Stimulated activated CD4-positive, alpha-beta T cell treated with anti-CD3 and anti-CD28 coated beads, Interleukin-12 subunit alpha, Interleukin-12 subunit beta, amount 100 ng/mL, for 24 hours (primary cell): ENCODE measurements at places on chromosomes 4 and X.
A peak's percentile ranks its signal among the peaks of the same experiment; 100 is the strongest.

DNA sequence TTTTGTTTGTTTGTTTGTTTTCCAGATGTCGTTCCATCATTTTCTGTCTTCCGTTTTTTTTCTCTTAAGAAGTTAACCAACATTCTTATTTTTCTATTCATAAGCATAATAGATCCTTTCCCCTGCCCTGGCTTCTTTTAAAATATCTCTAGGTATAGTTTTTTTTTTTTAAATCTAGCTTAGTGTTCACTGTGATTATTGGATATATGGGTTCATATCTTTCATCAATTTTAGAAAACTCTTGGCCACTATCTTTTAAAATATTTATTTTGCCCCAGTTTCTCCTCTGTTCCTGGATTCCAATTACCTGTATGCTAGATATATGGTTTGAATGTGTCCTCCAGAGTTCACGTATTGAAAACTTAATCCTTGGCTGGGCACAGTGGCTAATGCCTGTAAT lies 59.6 kb downstream of the GSX2 start:
- DNase-seq: no peak

- DNase-seq: no peak
Measured at GRCh38 chr4:177159600-177159999, 150.1 kb upstream of the NEIL3 start.

DNA sequence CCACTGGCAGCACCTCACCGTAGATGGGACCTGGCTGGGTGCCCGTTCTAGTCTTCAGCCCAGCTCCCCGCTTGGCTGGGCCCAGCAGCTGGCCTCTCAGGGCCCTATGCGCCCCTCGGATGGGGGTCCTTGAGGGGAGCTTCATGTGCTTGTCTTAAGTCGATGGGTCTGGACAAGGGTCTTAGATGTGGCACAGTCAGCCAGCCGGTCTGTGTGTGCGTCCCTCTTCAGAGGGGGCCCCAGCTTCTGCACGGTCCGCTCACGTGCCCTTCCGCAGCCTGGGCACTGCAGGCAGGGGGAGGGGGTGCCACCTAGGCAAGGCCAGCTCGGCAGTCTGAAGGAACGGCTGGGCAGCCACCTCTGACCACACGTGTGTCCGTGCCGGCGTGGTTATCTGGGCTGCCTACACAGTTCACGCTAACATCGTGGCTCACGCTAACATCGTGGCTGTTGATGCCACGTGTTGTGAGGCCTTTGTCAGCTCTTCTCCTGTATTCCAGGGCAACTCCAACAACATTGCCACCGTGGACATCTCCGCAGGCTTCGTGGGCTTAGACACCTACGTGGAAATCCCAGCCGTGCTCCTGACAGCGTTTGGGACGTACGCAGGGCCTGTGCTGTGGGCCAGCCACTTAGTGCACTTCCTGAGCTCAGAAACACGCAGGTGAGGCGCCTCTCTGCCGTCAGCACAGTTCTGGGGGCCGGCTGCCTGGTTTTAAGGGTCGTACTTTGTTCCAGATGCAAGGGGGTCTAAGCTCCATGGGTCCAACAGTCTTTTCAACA lies 34.5 kb downstream of the PIGG start:
- no peak for DNase-seq

DNA sequence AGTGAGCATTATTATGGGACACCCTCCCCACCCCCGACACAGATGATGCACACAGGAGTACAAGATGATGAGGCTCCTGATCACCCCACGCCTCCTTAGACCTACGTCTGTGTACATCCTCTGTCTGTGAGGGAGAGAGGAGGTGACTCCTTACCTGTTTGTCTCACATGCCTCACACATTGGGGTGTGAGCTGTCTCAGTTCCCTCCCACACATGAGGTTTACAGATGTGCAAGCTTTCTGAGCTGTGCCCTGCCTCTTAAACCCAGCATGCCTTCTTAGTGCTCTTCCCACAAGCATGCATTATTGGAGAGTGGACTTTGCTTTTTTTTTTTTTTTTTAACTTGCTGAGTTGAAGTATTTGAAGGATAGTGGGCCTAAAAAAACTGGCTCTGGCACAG lies 76.7 kb downstream of the CLCN5 start:
- no peak for DNase-seq

- DNase-seq: peak; percentile 31
Measured at GRCh38 chr4:184825141-184825895, 450 bp downstream of the ACSL1 start.

- DNase-seq: no peak
Measured at GRCh38 chrX:25083661-25084060, 67.9 kb upstream of the ARX start.

GRCh38 chr4:40238700-40239548 lies 42.1 kb downstream of the RHOH start:
- peak; percentile 43 for DNase-seq

DNA sequence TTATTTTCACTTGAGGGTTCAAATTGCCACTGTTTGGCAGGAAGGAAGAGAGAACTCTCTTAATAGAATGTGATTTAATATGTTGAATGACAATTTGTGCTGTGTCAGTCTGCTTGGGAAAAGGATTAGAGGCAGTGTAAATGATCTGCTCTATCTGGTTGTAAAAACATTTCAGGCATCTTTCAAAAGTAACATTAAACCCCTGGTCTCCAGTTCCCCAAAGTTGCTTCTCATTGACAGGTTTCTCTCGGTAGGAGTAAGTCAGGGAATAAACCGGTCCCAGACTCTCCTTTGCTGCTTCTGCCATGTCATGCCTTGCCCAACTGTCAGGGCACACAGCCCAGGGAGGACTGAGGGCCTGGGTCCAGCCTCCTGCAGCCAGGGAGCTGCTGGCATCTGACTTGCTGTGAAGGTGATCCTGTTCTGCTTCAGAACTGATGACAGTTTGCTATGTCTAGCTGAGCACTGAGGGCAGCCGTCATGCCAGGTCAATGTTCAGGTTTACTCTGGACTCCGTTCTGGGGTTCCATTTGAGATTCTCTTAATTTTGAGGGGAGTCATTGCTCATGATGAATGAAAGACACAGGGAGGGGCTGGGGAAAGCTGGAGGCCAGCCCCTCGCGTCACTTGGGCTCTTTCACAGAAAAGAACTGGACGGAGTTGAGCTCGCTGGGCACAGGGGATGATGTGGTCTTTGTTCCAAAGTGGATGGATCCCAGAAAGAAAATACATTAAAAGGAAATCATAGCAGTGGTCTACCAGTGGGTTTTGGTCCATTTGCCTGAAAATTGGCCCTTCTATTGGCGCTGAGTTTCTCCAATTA lies 312.4 kb downstream of the ARHGAP10 start:
- no peak for DNase-seq

DNA sequence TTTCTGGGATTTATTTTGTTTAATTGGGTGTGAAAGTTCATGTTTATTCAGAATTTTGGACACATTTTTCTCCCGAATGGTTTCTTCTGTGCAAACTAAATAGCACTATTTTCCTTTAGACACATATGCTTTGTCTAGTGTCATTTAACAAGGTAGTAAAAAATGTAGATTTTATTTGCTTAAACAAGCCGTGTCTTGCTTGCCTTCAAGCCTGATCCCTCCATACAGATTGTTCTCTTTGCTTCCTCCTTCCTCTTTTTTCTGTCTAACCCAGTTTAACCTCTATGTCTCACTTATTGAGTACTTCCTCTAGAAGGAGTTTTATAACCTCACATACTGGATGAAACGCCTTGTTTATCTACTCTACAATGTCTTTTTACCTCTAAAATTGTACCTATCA lies 211.8 kb downstream of the NPFFR2 start:
- no peak for DNase-seq

DNA sequence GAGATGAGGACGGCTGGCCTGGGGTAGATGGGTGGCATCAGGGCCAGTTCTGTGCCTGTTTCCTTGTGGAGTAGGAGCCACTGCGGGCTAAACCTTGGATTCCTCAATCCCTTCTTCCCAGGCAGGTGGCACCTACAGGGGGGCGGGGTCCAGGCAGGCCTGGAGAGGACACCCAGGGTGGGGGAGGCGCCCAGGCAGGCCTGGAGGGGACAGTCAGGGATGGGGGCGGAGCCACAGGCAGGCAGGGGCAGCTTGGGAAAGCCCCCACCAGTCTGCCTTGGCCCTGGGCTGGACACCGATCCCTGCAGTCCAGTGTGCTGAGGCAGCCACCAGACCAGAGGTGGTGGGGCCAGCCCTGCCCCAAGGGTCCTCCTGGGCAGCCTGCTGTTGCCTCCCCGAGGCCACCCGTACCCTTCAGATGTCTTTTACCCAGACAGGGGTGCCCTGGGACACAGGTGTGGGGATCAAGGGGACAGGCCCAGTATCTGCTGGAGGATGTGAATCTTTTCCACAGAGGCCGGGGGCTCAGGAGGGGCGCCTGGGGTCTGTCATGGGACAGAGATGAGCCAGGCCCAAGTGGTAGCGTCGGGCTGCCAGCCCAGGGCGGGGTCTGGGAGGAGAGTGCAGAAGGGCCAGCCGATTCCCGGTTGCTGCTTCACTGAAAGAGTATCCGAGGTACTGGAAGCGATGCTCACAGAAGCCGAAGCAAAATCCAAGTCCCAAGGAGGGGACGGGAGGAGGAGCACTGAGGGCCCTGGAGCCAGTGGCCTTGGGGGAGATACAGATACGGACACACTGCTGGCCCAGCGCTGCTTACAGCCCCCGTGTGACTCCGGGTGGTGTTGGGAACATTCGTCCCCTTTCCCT lies 34.5 kb downstream of the LRPAP1 start:
- no peak for DNase-seq

DNA sequence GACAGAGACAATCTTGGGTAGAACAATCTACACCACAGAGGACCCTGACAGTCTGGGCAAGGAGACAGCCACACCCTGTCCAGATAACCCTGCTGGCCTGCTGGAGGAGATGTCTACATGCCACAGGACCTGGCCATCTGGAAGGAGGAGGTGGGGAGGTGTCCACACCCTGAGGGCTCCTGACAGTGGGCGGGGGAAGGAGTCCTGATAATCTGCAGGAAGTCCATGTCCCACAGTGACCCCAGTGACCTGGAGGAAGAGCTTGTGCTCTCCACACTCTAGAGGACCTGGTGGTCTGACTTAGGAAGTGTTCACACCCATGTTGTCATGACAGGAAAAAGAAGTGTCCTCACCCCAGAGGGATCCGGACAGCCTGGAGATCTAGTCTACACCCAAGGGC lies 5.5 kb downstream of the SUV39H1 start:
- DNase-seq: no peak

GRCh38 chr4:155025762-155026457 lies 182.5 kb upstream of the NPY2R start:
- DNase-seq: peak; percentile 6

GRCh38 chr4:125762537-125762936 lies 447.8 kb downstream of the FAT4 start:
- DNase-seq: no peak

DNA sequence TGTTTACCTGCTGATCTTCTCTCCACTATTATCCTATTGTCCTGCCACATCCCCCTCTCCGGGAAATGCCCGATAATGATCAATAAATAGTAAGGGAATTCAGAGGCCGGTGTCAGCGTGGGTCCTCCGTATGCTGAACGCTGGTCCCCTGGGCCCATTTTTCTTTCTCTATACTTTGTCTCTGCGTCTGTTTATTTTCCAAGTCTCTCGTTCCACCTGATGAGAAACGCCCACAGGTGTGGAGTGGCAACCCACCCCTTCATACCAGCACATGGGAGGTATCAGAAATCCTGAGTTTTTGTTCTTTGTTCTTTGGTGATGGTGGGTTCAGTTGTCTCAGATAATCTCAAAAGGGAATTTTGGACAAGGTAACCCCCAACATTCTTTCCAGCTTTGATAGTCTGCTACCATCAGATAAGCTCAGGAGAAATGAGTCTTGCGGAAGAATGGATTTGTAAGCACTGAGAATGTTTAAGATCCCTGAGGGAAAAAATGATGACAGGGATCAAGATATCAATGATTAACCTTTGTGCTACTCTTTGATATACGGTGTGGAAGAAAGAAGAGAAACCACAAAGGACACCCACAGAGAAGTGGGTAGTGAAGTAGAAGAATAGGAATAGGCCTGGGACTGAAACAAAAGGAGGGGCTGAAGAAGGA lies 117.9 kb downstream of the CEP44 start:
- DNase-seq: no peak

- DNase-seq: no peak
Measured at GRCh38 chr4:25827897-25828296, 34.9 kb downstream of the SEL1L3 start.

DNA sequence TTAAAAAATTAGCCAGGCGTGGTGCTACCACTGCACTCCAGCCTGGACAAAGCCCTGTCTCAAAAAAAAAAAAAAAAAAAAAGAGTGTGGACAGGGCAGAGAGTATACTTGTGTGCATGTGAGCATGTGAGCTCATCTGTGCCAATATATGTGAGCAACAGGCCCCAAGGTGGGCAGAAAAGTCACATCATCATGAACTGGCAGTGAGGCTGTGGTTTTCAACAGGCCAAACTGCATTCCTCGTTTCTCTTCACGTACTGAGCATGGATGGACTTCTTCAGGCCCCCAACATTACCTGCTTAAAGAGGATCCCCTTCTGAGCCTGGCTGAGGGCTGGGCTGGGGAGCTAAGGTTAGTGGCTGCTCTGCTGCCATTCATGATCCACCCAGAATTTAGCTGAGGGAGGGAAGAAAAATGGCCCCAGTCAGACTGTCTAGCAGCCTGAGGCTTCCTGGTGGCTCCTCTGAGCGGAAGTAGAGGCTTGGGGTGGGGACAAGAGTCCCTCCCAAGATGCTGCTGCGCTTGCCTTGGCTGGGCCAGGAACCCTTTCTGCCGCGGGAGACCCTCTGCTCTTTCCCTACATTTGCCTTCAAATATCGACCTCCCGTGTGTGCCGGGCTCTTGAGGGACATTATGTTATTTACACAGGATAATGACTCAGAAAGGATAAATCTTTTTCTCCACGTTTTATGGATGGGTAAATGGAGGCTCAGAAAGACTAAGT lies 55.0 kb downstream of the DIPK2B start:
- DNase-seq: no peak

- no peak for DNase-seq
Measured at GRCh38 chrX:153636716-153637115, 10.3 kb upstream of the DUSP9 start.
